Liver (tissue), 10 donors: ENCODE measurements at places on chromosomes 7 and 10. TPM values are rescaled to one million over a fixed set of nuclear protein-coding genes. Genes with fewer than 3 reads are reported as not detected.
A peak's percentile ranks its signal among the peaks of the same experiment; 100 is the strongest.

Gene GARIN1A
- 0.50 TPM for total RNA-seq

Gene POU6F2
- total RNA-seq, result 0.08 TPM

Gene CYP2C19
- total RNA-seq, result 0.37 TPM

Gene TCF7L2
- 4.9 TPM for total RNA-seq

Gene FBXL15
- 4.4 TPM for total RNA-seq

Gene EPO
- total RNA-seq, result 1.3 TPM

GRCh38 chr10:33421789-33422462, 87.5 kb upstream of the NRP1 start:
- DNase-seq, result no peak

- DNase-seq, result no peak
Observed at GRCh38 chr10:30041196-30042105, 17.9 kb downstream of the JCAD start.

DNA sequence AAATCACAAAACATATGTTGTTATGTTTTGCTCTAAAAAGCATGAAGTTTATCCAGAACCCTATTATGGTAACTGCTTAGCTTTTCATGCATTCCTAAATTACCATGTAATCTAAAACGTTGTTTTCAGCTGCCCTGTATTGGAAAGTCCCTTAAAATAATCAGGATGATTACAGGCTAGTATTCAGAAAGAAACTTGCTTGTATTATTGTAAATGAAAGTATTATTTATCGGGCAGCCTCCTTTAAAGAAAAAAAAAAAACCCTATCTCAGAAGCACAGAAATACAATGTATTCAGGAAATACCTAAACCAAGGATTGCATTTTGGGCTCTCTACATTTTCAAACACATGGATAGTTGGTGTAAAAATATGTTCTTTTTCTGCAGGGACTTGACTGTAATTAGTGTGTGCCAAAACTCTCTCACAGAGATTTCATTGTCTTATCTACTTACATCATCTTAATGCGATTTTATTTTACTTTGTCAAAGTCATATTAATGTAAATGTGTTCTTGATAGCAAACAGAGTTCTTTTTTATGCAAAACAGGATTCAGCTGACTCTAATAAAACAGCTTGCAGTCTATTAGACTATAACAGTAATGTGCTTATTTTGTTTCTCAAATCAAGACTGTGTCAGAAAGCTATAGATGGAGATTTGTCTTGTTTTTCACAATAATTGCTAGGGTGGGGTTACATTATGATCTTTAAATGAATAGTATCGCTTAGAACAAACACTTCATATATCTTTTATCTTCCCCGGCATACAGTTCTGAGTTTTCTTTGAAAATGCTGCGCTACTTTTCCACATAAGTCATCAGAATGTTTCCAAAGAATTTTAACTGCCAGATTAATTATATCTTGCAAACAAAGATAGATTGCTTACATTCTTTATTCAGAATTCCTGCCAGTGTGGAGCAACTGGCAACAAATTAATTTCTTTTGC, 65.3 kb upstream of the ARID5B start:
- DNase-seq, result no peak

GRCh38 chr10:7372504-7372903, 38.3 kb downstream of the SFMBT2 start:
- no peak for DNase-seq

GRCh38 chr10:92187101-92187500, 103.8 kb downstream of the CPEB3 start:
- DNase-seq, result no peak

GRCh38 chr10:42977032-42977416, 99.8 kb upstream of the RET start:
- DNase-seq, result no peak

DNA sequence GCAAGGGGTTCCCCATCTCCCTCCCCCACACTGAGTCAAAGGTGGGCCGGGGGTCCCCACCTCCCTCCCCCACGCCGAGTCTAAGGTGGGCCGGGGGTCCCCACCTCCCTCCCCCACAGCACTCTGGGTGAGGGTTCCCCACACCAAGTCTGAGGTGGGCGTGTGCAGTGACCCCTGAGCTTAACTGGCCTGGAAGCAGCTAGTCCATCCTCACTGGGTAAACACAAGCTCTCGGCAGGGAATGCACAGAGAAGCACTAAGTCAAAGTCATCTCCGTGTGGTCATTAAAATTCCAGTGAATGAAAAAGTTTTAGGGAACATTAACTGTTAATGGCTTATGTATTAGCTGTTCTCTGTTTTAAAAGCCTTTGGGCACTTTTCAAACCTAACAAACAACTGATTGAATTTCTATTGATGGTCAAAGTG, 43.7 kb upstream of the PRKAR1B start:
- DNase-seq, result no peak

DNA sequence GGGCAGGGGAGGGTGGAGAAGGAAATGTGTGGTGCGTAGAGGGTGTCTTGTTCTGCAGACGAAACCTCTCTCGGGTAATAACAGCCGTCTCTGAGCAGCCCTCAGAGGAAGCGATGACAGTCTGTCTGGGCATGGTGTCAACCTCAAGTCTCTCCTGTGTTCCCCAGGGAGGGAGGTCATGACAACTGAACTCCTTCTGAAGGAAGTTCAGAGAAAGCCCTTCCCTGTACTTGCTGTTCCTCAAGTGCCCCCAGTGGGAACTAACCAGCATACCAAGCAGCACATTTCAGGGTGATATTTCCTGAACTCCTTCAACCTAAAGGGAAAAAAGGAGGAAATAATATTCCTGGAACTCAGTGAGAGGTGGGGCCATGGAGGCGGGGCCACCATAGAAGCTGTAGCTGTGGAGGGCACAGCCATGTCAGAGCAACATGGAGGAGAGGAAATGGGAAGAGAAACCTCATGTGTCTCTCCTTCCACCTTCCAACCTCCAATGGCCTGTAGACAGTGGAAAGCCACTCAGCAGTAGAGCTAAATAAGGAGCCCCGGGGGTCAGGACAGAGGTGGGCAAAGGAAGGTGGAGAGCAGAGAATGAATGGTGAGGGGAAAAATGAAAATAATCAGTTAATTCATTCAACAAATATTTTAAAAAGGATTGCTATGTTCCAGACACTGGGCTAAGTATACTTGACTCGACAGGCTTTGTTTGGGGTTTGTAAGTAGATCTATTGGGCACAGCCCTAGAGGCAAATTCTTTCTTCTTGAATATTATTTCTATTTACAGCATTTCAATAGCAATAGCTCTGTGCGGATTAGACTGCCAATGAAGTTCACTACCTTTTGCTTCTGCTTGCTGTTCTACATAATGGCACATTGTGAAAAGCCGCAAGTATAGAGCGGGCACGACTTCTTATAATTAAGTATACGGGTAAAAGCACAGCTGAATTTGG, 61.0 kb upstream of the AOAH start:
- no peak for DNase-seq

GRCh38 chr7:131795400-131795799, 239.0 kb upstream of the PODXL start:
- no peak for DNase-seq

DNA sequence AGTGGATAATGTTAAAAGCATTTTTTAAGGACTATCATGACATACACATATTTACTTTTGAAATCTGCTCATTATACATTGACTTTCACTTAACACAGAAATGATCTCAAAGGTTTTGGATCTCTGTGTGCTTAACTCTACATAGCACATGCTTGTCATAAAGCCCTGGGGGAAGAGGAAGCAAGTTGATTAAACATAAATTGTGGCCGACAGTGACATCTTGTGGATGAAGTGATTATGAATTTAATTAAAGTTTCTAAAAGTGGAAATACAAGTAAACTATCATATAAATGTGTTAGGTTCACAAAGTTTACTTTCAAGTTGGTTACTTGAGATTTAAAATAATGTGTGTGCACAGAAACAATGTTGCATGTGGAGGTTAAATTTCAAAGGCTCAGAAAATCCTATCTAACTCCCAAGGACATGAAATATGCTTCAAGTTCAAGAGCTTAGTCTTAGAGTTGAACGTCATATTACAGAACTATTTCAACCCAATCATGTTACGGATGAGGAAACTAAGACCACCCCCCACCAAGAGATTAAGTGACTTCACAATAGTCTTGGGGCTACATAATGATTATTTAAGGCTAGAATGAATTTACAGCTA, 1247.8 kb downstream of the GATA3 start:
- DNase-seq, result no peak

DNA sequence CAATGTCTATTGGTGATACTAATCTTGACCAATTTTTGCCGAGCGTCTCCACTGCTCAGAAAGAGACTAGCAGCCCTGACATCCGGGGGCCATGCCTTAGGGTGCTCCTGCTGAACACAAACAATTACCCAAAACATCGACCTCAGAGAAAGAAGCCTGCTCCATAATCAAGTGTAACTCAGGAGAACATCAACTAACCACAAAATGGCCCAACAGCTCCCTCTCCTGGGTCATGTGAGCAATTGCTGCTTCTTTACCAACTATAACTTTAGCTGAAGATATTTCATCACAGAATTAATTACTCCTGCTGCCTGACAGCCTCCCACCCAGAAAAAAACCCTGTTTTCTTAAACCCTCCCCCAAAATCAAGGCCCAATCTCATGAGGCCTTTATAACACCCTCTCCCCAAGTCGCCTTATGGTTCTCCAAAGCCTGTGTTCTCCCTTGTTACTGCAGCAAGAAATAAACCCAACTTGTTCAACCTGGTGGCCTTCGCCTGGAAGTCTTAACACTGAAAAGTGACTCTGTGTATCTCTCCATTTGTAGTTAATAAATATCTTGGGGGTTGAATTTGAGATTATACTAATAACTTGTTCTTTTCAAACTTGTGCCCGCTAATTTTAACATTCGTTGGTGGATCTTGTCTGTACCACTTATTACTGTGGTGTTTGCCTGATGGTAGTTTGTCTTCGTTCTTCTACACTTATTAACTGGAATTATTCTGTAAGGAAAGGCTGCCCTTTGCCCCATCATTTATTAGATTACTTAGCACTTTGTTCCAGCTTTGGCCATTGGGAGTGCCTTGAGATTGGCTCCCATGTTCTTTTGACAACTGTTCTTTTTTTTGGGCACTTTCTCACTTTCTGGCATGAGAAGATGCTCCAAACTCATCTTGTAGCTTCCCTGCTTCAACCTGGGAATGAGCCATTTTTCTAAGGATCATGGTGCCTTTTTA, 21.2 kb upstream of the RAMP3 start:
- DNase-seq, result peak; percentile 64

DNA sequence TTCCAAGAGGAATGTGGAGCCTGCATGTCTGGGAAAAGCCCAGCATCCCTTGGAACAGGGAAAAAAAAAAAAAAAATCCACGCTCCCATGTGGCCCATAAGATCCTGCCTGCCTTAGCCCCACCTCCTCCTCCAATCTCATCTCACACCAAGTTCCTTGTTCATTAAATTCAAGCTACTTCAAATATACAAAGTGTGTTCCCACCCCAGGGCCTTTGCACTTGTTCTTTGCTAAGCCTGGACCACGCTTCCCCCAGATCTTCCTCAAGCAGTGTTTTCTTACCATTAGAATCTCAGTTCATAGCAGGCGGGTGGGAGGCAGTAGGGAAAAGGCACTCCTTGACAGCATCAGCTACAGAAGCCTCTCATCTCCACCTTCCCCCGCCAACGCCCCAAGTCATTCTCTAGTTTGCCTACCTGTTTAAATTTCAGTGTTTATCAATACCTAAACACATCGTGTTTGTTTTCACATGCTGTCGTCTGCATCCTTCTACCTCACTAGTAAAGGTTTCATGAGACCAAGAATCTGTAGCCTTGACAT, 262.8 kb downstream of the FGFR2 start:
- DNase-seq, result no peak

DNA sequence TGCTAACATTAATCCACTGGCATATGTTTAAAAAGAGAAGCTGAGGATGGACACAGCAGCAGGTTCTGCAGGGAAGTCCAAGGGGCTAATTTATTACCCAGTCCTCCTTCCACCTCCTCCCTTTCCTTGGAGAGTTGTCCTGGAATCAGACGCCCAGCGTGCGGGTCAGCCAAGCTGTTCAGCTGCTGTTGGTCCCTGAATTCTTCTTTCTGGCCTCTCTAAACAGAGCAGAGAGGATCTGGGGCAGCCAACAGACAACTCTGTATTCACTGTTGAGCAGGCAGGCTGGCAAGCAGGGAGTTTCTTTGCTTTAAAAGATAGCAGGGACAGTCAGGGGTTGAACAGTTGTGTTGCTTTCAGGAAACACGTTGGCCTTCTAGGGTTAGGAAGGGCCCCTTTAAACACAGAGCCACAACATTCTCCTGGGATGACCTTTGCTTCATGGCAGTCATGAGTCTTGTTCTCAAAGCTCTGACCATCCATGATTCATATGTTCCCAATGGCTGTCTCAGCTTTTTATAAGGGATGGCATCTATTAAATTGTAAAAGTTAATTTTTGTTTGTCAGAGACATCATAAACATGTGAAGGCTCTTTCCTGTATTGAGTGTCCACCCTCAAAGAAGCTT, 217.0 kb downstream of the CREB5 start:
- no peak for DNase-seq

DNA sequence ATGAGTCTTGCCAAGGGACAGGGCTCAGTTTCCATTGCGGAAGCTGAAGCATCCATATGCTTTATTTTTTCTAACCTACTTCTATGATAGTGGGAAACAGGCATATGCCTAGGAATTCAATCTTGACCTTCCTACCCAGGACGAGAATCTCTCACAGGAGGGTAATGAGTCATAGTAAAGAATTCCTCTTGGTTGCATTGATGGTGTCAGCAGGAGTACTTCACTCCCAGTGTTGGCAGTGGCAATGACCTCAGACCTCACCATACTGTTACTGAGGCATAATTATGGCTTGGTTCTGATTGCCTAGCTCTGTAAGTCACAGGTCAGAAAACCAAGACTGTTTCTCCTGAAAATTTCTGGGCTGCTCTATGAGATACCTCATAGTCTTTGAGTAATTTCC, 552.9 kb downstream of the ARL4A start:
- DNase-seq, result no peak

DNA sequence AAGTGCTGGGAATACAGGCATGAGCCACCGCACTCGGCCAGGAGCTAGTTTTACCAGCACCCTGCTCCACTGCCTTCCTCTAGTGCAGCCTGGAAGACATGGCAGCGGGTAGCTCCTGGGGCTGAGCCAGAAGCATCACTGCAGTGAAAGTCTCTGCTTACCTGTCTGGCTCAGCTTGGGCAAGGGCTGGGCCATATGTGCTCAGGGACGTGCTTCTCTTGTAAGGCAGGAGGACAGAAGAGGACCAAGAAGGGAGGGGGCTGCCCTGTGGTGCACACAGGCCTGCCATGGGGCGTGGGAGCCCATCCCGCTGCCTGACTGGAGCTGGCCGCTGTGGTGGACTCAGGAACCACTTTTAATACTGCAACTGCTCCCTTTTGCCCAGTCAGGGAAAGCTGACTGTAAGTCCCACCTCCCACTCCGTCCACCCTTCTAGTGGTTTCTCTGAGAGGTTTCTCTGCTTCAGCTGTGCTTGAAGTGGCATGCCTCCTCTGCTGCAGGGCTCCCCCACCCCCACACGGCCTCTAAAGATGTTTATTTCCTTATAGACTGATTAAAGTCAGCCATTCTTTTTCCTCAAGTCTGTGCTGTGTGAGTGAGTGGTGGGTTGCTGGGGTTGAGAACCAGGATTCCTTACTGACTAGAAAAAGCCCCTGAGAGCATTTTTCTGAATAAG, 25.3 kb upstream of the C10orf95 start:
- DNase-seq, result no peak

DNA sequence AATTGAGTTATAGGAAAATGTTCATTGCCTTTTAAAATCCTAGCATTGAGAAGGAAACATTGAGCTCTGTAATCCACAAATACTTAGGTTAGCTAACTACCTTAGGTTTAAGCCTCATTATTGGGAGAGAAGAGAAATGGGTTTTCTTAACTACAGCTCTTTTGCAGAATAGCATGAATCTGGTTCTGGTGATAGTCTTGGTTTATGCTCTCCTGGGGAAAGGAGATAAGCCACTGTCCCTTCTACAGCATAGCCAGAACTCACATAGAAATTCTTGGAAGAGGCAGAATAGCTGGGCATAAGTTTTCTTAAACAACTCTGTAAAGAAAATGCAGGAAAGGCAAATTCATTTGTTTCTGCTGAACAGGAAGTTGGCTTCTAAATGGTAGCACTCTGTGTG, 378.6 kb upstream of the CHRM2 start:
- no peak for DNase-seq
